ENCODE measurements at places on chromosomes 5 and 9.
A peak's percentile ranks its signal among the peaks of the same experiment; 100 is the strongest.

DNA sequence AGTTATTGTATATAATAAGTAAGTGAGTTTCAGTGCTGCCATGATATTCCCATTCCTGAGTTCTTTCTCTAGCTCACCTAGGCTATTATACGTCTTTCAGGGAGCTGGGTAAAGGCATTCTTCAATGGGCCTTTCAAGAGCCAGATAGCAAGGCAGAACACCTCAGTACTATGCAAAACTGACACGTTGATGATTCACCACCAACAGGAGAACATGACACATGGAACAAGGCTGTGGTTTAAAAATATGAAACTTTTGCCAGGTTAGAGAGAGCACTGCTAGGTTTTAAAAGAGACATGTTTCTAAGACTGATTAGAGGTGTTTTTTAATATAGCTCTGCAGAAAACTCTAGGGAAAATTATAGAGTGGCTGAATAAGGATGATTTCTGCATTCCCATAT, 95.9 kb downstream of the UGCG start:
- DNase-seq: peak; percentile 59
- no peak overlapping the region for H3K4me3 ChIP-seq
- H3K27me3 ChIP-seq: no peaks in the 10 kb centered on the region
- no peak overlapping the region for H3K27ac ChIP-seq
- H3K4me1 ChIP-seq: no peaks in the 10 kb centered on the region

DNA sequence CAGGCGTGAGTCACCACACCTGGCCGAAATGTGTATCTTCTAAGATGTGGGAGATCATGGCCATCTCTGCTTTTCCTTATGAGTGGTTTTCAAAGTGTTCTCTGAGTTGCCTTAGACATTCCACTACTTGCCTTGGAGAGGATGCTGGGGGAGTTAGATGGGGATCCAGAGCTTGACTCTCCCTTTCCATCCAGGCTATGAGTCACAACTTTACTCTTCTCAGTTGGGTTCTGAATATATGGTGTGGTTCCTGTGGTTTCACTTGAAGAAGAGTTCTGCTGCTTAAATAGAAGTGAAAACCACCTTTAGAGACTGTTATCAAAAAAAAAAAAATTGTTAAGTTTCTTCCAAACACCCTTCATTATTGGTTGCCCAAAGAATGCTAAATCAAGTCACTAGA, 217.6 kb downstream of the ZNF608 start:
- H3K27ac ChIP-seq: no peak overlapping the region
- no peaks in the 10 kb centered on the region for H3K27me3 ChIP-seq
- H3K4me3 ChIP-seq: no peak overlapping the region
- peaks cover 2% of the 10 kb centered on the region for H3K4me1 ChIP-seq

- no peak overlapping the region for H3K4me3 ChIP-seq
- no peak for DNase-seq
- H3K4me1 ChIP-seq: no peaks in the 10 kb centered on the region
- H3K36me3 ChIP-seq: no peaks in the 10 kb centered on the region
- H3K27ac ChIP-seq: no peak overlapping the region
Measured at GRCh38 chr9:16063241-16063591, 510.4 kb downstream of the CCDC171 start.

GRCh38 chr5:72723581-72723980, 92.9 kb upstream of the TNPO1 start:
- no peak for DNase-seq
- no peak overlapping the region for H3K4me3 ChIP-seq
- no peaks in the 10 kb centered on the region for H3K27me3 ChIP-seq
- H3K27ac ChIP-seq: no peak overlapping the region
- no peaks in the 10 kb centered on the region for H3K36me3 ChIP-seq

DNA sequence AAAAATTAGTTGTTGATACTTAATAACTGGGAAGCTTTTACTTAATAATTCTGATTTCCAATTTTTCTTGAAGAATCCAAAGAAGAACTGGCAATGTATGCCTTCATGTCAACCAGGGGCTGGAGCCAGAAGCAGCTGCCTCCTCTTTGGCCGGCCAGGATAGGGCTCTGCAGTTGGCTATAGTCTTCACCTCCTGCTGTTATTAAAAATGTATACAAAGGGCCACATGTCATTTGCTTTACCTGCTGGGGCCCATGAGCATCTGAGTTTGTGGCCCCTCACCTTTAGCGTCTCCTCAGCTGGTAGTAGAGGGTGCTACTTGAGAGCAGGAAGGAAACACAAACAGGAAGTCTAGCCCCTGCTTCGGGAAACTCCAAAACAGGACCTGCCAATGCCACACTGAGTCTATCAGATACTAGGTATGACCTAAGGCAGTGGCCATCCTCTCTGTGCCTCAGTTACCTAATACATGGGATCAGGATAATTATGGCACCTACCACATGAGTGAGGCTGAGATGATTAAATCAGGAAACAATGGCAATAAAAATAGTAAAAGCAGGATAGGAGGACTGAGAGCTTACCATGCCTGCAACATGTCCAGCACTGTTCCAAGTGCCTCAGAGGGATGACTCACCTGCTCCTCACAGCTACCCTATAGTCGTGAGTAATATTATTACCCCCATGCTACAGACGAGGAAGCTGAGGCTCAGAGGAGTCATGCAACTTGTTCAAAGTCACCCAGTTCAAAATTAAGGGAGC, 21.3 kb downstream of the CCDC69 start:
- peaks cover 5% of the 10 kb centered on the region for H3K4me1 ChIP-seq
- H3K36me3 ChIP-seq: no peaks in the 10 kb centered on the region
- DNase-seq: peak; percentile 50
- no peak overlapping the region for H3K4me3 ChIP-seq
- no peaks in the 10 kb centered on the region for H3K27me3 ChIP-seq
- H3K27ac ChIP-seq: no peak overlapping the region

GRCh38 chr9:130414081-130414731, 30.6 kb upstream of the ASS1 start:
- H3K36me3 ChIP-seq: no peaks in the 10 kb centered on the region
- no peak for DNase-seq
- H3K27me3 ChIP-seq: no peaks in the 10 kb centered on the region
- H3K27ac ChIP-seq: no peak overlapping the region
- no peaks in the 10 kb centered on the region for H3K4me1 ChIP-seq
- no peak overlapping the region for H3K4me3 ChIP-seq

DNA sequence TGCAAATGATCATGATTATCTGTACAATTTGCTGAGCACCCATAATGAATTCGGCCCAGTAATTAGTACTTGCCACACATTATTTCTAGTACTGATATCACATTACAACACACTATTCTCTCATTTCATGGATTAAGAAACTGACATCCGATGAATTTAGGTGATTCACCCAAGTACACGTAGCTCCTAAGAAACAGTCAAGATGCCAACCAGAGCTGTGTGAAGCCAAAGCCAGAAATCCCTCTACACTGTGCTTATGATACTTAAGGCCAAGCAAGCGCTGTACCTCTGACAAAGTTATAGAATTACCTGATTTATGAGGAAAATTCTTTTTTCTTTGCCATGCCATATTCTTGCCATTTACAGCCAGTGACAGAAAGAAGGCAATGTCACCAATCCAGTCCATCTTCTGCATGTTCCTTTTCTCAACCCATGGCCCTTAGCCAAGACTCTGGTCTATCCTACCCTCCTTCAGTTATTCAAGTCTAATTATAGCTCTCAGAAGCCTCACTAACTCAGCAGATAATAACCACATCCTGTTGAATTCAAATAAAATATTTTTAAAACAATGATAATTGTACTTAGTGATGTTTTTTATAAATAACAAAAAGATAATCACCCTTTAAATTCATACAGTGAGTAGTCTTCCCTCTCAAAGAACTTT, 74.3 kb upstream of the PTGER4 start:
- no peak overlapping the region for H3K27ac ChIP-seq
- DNase-seq: no peak
- no peak overlapping the region for H3K4me3 ChIP-seq

DNA sequence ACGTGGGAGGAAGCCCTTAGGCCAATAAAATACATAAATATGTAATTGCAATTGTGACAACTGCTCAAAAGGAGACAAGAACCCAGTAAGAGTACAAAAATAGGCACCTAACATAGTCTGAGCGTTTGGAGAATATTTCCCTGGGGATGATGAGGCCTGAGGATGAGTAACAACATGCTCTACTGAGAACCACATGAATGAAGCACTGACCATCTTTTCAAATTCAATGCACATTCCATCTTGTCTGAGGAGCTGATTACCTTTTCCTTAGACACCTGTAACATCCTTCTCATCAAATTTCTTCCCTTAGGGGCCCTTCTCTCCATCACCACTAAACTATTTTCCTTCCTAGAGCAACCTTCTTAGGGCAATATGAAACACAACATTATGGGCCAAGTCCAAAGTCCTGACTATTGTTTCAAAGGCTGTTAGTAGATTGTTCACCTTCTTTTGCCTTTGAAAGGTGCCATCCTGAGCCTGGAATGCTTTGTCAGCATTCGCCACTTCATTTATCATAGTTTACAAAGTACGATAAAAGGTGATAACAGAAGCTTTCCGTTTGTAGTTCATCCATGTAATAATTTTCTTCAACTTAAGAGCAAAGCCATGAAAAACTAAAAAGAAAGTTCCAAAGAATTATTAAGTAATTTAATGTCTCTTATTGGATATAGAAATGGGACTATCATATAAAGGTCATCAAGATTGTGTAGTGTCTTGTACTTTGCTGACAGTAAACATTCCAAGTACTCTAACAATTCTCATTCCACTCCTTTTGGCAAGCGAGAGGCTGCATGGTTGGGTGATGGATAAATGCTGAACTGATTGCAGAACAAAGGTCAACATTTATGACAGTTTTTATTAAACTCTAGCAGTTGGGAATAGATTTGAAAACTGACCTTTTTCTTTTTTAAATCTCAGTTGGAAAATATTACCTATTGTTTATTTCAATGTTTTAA, 471.3 kb downstream of the PDE4D start:
- H3K27ac ChIP-seq: no peak overlapping the region
- DNase-seq: peak; percentile 67
- H3K4me3 ChIP-seq: no peak overlapping the region
- H3K27me3 ChIP-seq: no peaks in the 10 kb centered on the region

All from trophoblast cell (in vitro differentiated cells and primary cell).